ENCODE measurements at places on chromosomes 5 and 9.

GRCh38 chr9:25917731-25918362, 239.6 kb upstream of the TUSC1 start:
- no peak for DNase-seq

DNA sequence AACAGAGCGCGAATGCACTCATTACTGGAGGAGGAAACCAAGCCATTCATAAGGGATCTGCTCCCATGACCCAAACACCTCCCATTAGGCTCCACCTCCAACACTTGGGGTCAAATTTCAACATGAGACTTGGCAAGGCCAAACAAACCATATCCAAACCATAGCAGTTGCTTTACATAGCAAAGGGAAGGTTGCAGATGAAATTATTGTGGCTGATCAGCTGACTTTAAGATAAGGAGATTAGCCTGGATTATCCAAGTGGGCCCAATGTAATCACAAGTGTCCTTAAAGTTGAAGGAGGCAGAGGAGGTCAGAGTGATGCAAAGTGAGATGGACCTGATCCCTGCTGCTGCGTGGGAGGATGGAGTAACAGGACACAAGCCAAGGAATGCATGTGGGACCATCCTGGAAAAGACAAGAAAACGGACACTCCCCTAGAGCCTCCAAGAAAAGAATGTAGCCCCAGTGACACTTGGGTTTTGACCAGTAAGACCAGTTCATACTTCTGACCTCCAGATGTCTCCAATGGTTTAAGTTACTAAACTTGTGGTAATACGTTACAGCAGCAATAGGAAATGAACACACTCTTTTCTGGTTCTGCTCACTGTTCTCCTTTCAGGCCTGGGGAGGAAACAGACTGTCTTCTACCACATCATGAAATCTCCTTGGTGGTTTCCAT, 167.3 kb downstream of the GNAQ start:
- no peak for DNase-seq

DNA sequence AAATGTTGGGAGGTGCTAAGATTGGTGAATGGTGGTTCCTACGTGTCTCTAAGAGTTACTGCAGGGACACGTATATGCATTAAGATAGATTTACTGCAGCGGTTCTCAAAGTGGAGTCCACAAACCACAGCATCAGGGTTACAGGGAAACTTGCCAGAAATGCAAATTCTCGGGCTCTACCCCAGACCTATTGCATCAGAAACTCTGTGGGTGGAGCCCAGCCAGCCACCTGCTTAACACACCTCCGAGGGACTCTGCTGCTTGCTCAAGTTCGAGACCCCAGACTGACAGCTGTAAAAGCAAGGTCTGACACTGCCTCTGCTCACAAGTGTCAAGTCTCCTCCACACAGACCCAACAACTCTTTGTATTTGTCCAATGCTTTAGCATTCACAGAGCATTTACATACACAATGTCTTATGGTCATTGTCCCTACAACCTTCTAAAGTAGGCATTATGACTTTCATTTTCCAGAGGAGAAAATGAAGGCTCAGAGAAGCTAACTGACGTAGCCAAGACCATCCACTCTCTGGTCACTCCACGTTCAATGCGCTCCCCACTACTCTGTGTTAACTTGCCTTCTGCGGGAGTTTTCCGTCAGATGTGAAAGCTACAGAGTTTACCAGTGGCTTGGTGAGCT, 48.8 kb downstream of the HSD17B3 start:
- no peak for DNase-seq

DNA sequence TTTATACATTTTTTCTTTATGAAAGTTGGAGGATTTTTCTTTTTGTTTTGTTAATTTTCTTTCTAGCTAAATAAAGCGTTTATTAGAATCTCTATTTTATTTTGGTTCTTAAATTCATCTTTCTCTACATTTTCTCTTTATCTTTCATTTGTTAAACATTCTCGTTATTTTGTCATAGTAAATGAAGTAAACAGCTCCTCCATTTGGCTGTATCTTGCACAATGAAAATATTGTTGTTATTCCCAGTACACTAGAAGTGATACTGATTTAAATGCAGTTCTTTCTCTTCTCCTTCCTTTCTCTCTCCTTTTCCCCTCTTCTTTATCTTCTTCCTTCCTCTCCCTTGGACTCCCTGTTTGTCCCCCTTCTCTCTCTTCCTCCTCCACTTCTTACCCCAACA, 88.8 kb downstream of the FER start:
- DNase-seq, result no peak

GRCh38 chr9:3018691-3019230, 174.9 kb upstream of the PUM3 start:
- DNase-seq, result no peak

GRCh38 chr5:139740138-139740991, 55.2 kb upstream of the PSD2 start:
- no peak for DNase-seq

GRCh38 chr5:88660264-88660946, 222.6 kb downstream of the MEF2C start:
- DNase-seq, result no peak

DNA sequence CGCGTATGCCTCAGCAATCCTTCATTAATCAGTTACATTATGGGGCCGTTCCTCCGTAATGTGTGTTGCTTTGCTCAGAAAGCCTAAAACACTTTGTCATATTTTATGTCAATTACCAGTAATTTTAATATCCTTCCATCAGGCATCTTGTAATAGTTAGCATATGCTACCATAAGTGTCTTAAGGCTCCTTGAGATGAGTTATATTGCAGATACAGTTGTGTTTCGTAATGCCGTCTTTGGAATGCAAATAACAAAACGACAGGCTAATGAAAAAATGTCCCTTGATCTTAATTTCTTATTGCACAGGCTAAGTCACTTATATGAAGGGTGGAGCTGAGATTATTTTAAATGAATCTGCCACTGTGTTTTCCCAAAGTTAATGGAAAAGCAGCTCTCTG, 50.5 kb downstream of the TBCA start:
- DNase-seq, result no peak

DNA sequence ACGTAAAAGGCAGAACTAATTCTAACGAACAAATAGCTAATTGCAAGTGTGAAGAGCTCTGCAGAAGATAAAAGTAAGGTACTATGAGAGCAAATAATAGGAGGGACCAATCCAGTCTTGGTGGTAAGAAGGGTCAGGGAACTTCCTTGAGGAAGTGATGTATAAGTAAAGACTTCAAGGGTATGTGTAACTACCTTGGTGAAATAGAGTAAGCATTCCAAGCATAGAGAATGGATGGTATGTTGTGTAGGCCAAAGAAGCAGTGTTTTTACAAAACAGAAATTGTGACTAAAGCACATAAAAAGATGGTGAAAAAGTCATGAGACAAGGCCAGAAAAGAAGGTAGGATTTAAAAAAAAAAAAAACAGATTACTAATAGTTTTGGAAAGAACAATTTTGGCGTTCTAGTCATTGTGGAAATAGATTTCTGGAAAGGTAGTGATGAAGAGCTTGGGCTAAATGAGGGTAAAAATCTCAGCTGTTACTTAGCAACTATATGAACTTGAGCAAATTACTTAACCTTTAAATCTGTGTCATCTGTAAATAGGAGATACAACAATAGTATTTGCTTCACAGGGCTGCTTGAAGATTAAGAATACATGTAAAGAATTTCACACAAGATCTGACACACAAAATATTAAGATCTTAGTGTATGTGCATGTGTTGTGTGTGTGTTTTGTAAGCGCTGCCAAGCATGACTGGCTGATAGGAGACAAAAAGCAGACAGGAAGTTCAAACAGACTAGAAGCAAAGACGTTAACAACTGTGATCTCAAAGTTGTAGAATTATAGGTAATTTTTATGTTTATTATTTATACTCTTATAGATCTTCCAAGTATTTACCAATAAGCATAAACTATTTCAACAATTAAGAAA, 73.5 kb downstream of the NR6A1 start:
- no peak for DNase-seq

GRCh38 chr9:98556511-98556910, 152.2 kb downstream of the GABBR2 start:
- no peak for DNase-seq

GRCh38 chr9:23123048-23123632, 676.5 kb downstream of the DMRTA1 start:
- peak; percentile 41 for DNase-seq

GRCh38 chr5:112411903-112412302, 7.2 kb downstream of the EPB41L4A start:
- DNase-seq, result no peak

DNA sequence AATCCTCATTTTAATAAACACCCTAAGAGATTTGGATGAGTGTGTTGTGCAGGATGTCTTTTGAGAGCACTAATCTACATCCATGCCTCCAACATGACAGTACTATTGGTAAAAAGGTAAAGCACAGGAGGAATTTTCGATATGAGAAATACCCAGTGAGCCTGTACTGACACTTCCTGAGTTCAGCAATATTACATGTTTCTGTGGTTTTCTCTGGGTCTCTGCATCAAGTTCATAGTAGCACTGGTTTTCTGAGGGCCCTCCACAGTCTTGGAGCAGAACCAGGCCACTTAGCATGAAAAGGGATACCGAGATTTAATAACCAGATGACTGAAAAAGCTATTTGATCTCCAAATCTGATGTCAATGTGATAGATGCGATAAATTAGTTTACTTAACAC, 524.1 kb downstream of the TMEM38B start:
- no peak for DNase-seq

GRCh38 chr5:116577064-116577788, 2.6 kb upstream of the SEMA6A start:
- DNase-seq, result no peak

- DNase-seq, result no peak
Measured at GRCh38 chr5:116395631-116396203, 178.9 kb downstream of the SEMA6A start.

DNA sequence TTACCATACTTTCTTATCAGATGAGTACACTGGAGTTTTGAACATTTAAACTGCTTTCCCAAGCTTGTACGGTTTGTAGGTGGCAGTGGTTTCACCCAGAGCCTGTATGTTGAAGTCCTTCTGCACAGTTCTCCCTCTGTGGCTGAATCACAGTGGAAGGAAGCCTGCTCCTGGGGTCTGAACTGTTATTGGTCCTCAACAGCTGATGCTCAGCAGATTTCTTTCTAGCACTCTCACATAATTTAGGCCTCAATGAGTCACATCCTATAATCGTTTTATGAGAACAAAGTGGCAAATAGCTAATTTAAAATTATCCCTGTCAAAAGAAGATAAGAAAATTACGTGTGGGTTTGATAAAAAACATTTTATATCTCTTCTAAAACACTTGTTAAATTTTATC, 229.7 kb downstream of the TLE4 start:
- DNase-seq, result no peak

- no peak for DNase-seq
Measured at GRCh38 chr9:134670851-134671281, 29.3 kb downstream of the COL5A1 start.

DNA sequence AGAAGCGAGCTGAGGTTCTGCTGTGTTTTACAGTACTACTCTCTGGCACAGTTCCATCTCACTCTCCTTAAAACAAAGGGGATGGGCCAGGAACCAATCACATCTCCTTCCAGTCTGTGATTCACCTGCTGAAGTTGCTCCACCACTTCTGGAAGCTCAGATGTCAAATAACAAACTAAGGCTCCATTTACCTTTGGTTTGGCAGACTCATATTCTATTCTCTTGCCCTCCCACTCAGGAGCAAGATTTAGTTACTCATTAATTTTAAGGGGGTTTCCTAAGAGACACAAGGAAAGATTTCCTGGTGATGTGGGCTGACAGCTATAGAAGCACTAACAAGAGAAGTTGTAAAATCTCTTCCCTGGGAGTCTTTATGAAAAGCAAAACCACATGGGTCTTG, 37.8 kb upstream of the KIF2A start:
- no peak for DNase-seq

GRCh38 chr5:180602481-180603075, 11.3 kb upstream of the SCGB3A1 start:
- DNase-seq, result peak; percentile 12

GRCh38 chr5:103569313-103570060, 6.9 kb upstream of the NUDT12 start:
- no peak for DNase-seq

DNA sequence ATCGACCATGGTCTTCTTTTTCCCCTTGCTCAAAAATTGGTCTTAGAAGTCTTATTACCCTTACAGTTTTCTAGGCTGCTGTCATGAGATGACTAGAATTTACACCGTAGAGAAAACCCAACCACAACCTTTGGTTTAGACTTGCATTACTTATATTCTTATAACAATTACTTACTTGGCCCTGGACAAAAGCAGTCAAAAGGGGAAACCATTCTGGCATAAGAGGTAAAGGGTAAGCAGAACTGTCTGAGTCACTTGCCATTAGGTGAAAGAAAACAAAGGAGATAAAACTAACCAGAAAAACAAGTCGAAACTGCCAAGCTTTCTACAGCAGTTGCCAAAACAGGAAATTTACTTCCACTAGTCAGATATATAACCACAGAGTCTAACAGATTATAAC, 17.9 kb downstream of the TMEM245 start:
- DNase-seq, result no peak

DNA sequence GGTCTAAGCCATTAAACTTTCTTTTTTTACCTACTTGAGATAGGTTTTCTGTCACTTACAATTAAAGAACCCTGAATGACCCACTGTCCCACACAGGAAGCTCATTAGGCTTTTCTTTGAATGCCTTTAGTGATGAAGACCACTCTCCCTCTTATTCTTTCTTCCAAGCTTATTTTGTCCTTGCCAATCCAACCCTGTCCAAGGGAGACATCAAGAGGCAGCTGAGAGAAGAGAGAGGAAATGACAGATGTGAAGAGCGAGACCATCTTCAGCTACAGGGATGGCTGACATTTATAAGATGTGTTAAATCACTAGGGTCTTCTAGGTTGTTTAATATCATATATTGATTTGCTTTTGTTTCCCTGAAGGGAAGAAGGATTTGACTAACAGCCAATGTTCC, 133.5 kb downstream of the FAM114A2 start:
- DNase-seq, result no peak

DNA sequence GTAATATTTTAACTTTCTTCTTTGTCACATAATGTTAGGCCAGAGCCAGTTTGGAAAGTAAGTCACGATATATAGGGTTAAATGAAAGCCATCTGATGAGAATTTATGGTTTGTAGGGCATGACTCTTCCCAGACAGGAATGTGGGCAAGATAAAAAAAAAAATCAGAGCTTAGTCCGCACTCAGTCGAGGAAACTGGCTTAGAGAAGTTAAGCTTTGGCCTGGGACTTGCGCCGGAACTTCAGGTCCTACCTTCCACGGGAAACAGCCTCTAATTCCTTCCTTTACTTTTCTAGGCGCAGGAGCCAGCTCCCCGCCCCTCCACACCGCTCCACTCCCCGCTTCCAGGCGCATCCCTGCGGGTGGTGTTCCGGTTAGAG, 475 bp downstream of the DDX31 start:
- no peak for DNase-seq

GRCh38 chr5:15393146-15393545, 106.8 kb upstream of the FBXL7 start:
- DNase-seq, result no peak
